ENCODE measurements at places on chromosomes 16 and 17.

- no peak for DNase-seq
Measured at GRCh38 chr17:38558728-38559050, 47.1 kb downstream of the SRCIN1 start.

DNA sequence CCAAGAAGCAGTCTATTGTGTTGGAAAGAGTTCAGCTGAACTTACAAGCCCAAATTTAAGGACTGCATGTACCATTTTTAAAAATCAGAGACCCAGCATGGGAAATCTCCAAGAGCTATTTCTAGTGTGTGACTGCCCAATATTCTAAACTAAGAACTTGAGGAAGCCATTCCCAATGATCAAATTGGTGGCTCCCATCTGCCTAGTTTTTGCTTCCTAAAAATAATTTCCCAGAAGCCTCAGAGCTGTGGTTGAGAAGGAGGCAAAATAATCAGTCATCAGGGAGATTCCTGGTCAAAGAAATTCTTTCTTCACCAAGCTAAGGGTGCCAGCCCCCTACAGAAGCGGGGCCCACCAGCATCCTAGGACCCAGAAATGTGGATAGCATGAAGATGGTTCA lies 176.1 kb upstream of the CDH5 start:
- no peak for DNase-seq

- DNase-seq, result no peak
Measured at GRCh38 chr17:5587438-5588032, 3.2 kb upstream of the NLRP1 start.

DNA sequence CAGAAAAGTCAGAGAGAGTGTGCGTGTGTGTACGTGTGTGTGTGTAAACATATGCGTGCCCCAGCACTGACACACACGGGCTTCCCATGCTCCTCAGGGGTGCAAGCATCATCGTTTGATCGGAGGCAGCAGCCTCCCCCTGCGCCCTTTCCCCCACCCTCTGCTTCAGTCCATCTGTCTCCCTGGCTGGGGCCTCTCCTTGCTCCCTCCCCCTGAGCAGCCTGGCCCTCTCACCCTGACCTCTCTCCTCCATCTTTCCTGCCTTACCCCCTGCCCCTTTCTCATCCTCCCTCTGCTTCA lies 4.4 kb downstream of the STX1B start:
- DNase-seq, result no peak

- DNase-seq, result no peak
Measured at GRCh38 chr17:80319262-80319998, 58.8 kb downstream of the RNF213 start.

DNA sequence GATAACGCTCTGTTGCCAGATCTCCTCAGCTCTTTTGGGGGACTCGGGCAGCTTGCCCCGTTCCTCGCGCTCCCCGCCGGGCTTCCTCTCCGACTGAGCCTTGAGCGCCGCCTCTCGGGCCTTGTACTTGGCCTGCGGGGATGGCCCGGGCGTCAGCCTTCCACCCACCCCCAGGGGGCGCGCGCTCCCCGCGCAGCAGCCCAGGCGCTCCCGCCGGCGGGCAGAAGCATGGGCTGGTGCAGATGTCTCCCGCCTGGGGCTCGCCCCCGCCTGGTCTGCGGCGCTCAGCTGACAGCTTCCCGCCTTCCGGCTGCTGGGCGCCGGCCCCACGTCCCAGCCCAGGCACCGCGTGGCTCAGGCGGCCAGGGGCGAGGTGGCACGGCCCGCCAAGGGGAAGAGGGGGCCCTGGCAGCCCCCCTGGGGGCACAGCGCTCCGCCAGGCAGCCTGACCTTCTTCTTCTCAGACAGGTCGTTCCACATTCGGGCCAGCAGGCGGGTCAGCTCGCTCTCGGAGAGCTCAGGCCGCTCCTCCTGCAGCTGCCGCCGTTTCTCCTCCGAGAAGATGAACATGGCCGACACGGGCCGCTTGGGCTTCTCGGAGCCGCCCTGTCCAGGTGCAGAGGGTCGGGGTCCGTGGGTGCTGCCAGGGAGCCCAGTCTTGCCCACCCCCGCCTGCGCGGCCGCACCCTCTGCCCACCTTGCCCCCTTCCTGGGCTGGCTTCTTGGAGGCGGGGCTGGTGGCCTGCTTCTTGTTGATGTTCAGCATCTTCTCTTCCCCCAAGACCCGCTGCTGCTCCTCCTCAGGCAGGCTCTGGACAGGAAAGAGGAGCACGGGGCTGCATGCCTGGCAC lies 8.9 kb downstream of the UBTF start:
- DNase-seq, result no peak

- DNase-seq, result no peak
Measured at GRCh38 chr17:37746617-37747016, 1.8 kb upstream of the HNF1B start.

- no peak for DNase-seq
Measured at GRCh38 chr17:7307686-7308624, 527 bp downstream of the EIF5A start.

DNA sequence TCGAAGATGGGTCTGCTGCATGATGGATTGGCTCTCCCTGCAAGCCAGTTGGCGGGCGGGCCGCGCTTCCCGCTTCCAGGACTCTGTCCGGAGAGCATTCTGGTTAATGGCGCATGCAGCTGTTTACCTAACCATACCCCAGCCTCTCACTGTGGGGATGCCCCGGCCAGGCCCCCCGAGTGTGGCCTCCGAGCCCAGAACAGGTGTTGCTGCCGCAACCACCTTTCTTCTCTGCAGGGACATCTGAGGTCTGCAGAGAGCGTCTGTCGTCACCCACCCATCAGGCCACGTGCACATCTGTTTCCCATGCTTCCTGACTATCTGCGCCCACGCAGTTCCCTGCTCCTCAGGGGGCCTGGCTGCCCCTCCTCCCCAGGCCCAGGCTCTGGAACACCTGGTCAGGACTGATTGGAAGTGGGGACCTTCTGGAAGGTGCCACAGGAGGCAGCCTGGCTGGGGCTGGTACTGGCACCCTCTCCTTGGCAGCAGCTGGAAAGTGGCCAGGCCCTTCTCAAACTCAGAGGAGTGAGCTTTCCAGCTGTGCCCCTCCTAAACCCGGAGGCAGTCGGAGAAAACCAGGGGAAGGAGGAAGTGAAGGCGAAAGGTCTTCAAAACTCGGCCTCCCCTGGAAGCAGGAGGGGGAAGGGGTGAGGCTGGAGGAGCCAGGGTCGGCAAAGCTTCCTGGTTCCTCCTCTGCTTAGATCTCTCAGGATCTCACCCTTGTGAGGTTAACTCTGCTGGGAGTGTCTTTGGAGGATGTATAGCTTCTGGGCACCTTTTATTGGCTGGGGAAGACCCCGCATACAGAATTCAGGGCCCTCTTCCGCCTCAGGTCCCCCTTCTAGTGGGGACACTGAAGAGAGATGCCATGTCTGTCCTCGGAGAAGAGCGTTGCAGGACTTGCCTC lies 64.5 kb upstream of the CIBAR2 start:
- no peak for DNase-seq

DNA sequence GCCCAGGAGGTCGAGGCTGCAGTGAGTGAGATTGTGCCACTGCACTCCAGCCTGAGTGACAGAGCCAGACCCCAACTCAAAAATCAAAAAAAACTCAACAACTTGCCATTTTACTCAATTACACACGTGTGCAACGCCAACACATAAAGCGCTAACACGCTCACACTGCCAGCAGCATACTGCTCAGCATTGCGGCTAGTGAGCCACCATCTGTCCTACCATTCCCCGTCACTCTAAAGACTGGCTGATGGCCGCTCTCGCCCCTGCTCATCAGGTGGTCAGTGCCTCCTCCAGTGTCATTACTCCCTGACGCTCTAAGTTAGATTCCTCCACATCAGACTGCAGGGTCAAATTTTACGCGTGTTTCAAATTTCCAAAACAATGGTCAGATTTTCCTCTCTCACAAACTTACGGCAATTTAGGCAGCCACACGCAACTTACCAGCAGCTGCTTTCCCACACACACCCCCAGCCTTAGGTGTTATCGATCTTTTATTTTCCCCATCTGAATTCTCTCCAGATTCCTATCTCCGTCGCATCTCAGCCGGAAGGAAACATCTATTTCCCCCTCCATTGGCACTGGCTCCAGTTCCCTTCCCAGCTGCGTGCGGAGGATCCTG lies 240.8 kb downstream of the C16orf95 start:
- DNase-seq, result no peak

- no peak for DNase-seq
Measured at GRCh38 chr17:16003841-16004240, 4.2 kb downstream of the TTC19 start.

GRCh38 chr16:53084746-53085334 lies 30.0 kb downstream of the CHD9 start:
- DNase-seq, result no peak

DNA sequence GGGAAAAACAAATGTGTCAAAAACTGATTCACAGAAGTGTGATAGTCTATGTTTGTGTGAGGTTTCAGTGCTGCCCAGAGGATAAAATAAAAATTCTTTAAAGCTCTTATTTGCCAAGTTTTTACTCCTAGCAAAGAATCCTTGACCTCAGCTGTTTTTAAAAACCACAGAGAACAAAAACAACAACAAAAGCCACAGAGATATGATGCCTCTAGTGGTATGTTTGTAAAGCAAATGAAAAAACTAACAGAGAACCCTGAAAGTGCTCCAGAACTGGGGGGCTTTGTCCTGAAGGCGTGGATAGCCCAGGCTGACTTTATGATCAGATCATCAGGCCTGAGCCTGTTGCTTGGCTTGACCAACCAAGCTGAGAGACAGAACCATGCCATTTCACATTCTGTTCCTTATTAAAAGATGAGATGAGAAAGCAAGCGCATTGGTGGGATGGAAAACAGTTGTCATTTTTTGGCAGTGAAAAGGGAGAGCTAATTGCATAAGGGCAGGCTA lies 411.0 kb downstream of the CPPED1 start:
- DNase-seq, result no peak

DNA sequence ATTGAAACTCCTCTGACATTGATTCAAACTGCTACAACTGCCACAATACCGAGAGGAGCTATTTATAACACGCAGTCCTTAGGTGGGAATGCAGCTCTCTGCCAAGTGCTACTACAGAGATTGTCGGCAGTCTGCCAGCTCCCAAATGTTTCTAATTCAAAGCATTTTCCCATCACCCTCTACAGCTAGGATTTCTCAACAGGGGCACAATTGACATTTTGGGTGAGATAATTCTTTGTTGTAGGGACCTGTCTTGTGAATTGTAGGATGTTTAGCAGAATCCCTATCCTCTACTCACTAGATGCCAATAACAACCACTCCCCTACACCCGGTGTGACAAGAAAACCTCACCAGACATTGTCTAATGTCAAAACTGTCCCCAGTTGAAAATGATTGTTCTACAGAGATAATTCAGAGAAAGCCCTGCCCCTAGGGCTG lies 7.8 kb upstream of the N4BP1 start:
- DNase-seq, result no peak

- no peak for DNase-seq
Measured at GRCh38 chr17:78555746-78556401, 21.3 kb downstream of the DNAH17 start.

DNA sequence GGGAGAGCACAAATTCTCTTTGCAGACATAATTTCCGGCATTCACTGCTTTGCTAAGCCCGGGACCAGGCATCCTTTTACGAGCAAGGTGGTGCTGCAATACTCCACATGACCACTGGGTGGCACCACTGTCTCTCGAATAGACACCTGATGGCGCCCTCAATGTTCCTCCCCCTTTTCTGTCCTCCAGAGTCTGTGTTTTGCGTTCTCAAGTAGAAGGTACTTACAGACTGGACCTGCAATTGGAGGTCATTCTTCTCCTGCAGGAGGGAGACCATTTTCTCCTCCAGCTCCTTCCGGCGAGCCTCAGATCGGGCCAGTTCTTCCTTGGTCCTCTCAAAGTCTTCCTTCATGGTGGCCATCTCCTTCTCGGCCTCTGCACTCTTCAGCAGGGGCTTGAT lies 45.2 kb downstream of the MYH13 start:
- peak; percentile 16 for DNase-seq

DNA sequence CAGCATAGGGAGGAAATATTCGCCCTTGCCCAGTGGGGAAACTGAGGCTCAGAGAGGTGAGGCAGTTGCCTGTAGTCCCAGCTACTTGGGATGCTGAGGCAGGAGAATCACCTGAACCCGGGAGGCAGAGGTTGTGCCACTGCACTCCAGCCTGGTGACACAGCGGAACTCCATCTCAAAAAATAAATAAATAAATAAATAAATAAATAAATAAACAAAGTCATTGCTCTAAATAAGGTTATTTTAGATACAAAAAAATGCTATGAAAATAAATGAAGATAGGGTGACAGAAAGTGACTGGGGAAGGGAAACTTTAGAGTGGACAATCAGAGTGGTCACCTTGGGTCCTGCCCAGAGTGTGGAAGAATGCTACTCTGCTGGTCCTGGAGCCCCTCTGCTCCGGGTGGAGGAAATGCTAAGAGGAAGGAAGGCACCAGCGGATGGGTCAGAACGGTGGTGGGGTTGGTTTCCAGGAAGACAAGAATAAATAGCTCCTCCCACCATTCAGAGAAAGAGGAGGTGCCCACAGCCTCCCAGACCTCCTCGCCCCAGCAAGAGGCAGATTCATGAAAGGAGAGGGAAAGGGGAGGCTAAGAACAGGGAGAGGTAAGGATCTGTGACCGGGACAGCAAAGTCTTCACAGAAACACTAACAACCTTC lies 17.6 kb downstream of the TRPV3 start:
- DNase-seq, result no peak

DNA sequence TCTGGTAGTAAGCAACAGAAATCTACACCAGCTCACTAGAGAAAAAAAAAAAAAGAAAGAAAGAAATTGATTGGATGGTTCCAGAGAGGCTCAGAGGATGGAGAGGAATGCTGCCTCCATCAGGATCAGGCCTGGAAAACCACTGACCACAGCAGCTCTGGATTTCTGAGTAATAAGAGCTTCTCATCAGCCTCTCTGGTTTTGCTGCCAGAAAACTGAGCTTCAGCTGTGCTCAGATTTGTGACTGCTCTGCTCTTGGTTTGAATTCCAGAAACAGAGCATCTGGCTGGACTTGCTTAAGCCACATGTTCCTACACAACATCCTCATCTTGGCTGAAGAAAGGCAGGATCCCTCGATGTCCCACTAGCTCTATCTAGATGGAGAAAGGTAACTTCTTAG lies 25.9 kb downstream of the IRX6 start:
- DNase-seq, result no peak

DNA sequence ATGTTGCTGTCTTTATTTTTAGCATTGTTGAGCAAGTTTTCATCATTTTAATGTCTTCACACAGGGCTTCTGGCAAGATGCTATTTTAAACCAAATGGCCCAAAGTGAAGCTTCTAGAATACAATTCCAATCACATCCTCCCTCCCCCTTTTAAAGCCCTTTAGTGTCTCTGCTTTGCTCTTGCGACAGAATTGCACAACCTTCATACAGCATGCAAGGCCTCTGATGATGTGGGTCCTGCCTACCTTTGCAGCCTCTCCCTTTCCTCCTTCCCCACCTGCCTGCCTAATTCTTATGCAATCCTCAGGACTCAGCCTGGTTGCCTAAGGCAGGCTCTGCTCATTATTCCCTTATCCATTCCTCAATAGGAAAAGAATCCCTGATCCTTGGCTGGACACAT lies 381.7 kb downstream of the SLC39A11 start:
- DNase-seq, result no peak
